Body of pancreas (tissue), 4 donors: ENCODE measurements at places on chromosomes 4 and X. TPM values are rescaled to one million over a fixed set of nuclear protein-coding genes. Genes with fewer than 3 reads are reported as not detected.

DNA sequence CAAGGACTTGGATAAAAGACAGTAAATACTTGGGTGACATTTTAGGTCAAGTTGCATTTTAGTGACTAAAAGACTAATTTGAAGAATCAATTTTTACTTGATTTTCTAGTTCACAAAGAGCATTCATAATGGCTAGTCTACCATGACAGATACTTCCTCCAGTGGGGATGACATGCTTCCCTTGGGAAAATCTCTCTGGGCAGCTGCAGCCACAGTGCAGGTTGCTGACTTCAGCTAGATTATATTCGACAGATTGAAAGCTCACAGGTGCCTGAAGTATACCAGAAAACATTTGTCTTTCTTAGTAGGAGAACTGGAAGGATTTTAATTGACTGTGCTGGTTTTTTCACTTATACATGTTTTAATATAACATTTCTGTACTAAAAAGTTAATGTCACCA lies 209.6 kb upstream of the MAGEB2 start:
- no peak for DNase-seq

DNA sequence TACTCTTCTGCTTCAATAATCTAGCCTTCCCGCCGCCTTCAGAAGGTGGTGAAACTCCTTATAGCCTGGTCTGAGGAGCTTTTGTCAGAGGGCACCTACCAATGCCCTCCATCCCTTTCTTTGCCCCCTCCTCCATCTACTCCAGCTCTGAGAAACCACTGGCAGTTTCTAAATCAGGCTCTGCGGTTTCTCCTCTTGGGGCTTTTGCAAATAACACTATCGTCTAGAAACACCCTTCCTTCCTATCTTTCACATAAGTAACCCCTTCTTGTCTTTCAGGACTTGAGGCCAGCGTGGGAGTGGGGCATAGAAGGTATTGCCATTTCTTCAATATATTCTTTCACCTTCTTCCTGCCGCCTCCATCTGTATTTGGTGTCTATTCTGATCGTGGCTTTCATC lies 1.2 kb upstream of the EFHC2 start:
- no peak for DNase-seq

DNA sequence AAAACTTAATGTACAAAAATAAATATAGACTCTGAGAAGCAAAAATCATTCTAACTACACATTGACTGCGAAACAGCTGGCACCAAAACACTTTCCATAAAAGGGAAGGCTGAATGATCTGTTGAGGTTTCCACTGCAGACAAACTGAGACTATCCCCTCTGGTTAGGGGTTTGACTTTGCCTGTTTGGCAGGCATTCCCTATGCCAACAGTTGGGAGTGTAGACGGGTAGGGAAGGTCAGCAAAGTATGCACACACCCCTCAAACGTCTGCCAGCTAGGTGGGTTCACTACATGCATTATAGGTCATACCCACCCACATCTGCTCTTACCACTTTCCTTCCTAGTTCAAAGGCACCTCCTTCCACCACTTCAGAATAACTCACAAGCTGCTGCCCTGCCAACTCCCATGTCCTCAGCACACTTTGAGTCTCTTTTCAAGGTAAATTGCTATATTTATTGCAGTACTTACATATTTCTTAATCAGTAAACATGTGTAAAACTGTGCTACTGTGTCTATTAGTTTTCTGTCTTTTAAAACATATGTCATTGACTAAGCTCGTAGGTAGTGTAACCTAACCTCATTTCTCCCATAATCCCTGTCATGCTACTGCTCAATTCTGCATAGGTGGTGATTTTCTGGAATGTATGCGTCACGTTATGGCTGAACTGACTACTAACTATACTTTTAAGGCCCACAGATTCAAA lies 12.4 kb downstream of the CTSO start:
- no peak for DNase-seq

- no peak for DNase-seq
These were observed 315.3 kb downstream of the DMD start for GRCh38 chrX:32896088-32896487.

GRCh38 chr4:69748173-69748572 lies 12.2 kb downstream of the SULT1B1 start:
- no peak for DNase-seq

GRCh38 chr4:133555671-133556070 lies 406.6 kb downstream of the PCDH10 start:
- no peak for DNase-seq

DNA sequence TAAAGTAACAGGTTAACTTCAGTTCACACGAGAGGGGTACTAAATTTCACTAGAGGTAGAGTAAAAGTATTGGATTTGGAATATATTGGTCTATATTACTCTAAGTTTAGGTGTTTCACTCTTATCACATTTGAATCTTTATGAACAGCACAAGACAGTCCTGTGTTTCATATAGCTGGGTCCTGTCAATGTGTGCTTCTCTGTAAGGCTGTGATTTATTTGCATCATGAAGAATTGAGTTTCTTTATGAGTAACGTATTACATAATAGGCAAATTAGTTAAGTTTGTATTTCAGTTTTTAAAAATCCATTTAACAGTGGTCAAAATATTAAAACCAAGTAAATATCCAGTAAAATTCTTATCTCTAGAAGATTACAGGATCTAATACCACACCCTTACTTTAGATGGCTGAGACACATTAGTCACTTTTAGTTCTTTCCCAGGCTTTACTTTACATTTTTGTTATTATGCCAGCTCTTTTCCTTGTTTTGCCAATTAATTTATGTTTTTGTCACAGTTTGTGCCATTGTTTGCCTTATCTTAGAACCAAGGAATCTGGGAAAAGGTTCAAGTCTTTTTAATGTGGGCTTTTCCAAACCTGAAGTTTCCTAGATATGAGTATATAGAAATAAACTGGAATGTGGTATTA lies 32.1 kb downstream of the NUDT6 start:
- no peak for DNase-seq

The DMRTC1 gene
- total RNA-seq = not detected

DNA sequence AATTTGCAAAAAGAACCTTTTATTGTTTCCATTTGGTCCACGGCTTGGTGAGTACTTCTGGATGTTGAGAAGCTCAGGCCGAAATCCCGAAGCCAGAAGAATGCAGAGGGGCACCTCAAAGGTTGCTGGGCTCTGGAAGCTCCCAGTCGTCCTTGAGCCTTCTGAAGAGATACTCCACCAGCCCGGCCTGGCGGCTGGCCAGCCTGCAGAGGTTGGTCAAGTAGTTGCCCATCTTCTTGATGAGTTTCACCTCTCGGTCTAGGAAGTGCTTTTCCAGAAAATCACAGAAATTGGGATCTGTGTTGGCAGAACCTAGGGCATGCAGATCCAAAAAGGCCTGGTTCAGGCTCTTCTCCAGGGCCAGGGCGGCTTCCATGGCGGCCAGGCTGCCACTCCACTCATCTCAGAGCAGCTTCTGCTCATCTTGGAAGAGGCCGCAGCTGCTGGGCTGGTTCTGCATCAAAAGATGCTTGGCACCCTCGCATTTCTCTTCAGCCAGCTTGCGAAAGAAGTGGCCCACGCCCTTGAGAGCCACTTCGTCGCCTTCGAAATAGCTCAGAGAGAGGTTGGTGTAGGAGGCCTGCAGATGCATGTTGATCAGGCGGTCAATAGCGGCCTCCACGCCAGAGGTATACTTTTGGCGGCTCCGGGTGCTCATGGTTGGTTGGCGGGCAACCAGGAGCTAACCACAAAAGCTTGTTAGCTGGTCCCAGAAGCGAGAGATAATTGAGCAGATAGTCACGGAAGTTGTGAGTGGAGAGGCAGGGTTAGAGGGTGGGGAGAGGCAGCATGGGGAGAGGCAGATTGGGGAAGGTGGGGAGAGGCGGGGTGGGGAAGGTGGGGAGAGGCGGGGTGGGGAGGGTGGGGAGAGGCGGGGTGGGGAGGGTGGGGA lies 76.5 kb upstream of the TSPAN7 start:
- DNase-seq = no peak

The RXFP1 gene
- not detected for total RNA-seq

DNA sequence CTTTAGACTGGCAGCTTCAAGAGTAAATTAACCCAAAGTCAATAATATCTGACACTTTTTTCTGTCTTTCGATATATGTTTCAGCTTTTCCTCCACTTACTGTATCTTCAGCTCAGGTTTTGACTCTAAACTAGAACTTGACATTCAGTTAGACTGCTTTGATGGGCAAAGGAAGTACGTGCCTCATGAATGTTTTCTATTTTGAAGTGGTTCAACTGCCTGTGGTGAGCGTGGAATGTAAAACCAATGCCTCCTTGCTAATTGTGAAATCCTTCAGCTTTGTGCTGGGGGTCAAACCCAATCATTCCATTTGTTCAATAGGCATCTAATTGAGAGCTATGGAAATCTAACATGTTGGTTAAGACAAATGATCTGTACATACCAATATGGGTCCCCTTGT lies 857.0 kb upstream of the HTR2C start:
- no peak for DNase-seq

GRCh38 chrX:10900585-10901289 lies 210.4 kb upstream of the HCCS start:
- no peak for DNase-seq

GRCh38 chr4:42953321-42953720 lies 60.8 kb downstream of the GRXCR1 start:
- no peak for DNase-seq

The FANCB gene
- total RNA-seq = 4.4 TPM
